ENCODE measurements at places on chromosomes 2 and 18. TPM values are rescaled to one million over a fixed set of nuclear protein-coding genes. Genes with fewer than 3 reads are reported as not detected.

DNA sequence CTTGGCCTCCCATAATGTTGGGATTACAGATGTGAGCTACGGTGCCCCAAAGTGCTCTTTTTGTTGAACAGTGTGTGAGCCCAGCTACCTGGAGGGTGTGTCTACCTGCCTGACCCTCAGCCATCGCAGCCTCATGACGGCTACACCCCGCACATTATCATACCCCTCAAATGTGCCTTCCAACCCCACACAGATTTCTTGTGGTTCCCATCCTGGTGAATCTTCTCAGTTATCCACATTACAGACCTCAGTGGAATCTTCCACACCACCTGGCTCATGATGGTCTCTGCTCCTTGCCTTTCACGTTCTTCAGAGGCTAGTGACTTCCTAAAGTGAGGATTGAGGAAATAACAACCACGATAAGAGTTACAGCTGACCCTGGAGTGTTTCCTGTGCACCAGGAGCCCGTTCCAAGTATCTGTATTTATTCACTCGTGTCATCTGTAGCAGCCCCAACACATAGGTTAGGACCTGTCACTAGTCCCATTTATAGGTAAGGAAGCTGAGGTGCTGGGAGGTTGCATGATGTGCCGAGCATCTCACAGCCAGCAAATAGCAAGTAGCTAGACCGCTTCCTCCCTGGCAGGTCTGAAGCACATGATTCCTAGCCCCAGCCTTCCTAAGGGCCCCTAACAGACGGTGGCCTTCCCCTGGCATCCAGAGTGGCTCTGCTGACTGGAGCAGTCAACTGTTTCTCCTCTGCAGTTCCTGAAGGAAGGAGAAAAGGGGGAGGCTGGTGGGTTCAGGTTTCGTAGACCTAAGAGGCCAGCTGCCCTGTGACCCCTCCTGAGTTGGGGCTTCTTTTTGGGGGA is 47.3 kb downstream of the TCF7L1 start:
- DNase-seq: no peak
- no peak overlapping the region for H3K4me3 ChIP-seq
- H3K36me3 ChIP-seq: no peaks in the 10 kb centered on the region

GRCh38 chr2:240819858-240820606 is at the start of gene KIF1A:
Gene KIF1A, minus strand, starts transcription at chr2:240820219. Its CDS starts 22,467 bp downstream, at chr2:240797752.
- peaks cover 11% of the 10 kb centered on the region for H3K4me1 ChIP-seq
- H3K4me3 ChIP-seq: peak within 1 kb of the TSS; percentile 9
- DNase-seq: no peak
- no peaks in the 10 kb centered on the region for H3K27me3 ChIP-seq
- H3K27ac ChIP-seq: no peak within 1 kb of the TSS
- no peaks in the 10 kb centered on the region for H3K36me3 ChIP-seq

MDH1 gene
- total RNA-seq: 154 TPM

DNA sequence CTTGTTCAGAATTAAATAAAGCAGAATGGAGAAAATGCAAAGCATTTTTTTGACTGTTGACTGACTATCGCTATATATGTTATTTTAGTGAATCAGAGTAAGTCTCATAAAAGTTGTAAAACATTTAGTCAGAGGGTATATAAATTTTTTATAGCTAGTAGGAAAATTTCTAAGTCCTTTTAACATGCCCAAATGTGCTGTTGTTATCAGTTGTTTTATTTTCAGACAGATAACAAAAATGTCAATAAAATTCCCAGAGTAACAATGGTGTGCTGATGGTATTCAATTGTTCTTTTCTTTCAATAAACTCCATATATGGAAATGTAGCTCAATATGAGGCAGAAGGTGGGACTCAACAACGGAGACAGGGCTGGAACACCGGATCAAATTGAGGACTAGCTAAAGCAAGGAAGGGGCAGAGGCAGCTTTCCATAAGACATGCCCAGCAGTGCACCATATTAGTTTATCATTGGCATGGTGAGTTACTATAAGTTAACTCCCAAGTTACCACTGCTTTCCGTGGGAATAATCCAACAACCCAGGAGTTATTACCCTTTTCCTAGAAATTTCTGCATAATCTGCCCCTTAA is 26.6 kb downstream of the GULP1 start:
- no peak overlapping the region for H3K4me3 ChIP-seq
- DNase-seq: no peak
- H3K27ac ChIP-seq: no peak overlapping the region
- H3K4me1 ChIP-seq: no peaks in the 10 kb centered on the region
- H3K36me3 ChIP-seq: no peaks in the 10 kb centered on the region

DNA sequence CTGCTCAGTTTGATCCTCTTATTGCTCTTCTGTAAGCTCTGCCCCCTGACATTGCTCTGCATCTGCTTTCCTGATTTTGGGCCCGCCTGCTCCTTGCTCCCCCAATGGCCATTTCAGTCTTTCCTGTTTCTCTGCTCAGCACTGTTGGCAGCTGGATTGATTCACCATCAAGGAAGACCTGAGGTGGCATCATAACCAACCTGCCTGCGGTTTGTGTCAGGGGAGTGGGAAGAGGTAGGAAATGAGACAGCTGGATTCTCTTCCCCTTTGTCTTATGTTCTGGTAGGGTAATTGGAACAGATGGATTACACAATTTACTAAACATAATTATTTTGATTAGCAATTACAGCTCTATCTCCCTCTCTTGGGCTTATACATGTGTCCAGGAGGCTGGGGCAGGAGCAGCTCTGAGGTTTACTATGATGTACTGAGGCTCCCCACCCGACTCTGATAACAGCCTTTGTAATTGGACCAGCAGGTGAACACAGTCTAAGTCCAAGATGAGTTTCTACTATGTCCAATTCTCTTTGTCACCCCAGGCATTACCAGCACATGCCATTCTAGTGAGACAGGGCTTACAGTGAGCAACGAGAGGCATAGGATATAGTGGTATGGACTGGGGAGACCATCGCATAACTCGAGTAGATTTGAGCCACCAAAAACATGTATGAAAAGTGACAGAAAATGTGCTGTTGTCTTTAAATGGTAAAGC is 151.8 kb upstream of the MMADHC start:
- no peak overlapping the region for H3K4me3 ChIP-seq
- H3K4me1 ChIP-seq: peaks cover 6% of the 10 kb centered on the region
- no peak overlapping the region for H3K27ac ChIP-seq
- no peaks in the 10 kb centered on the region for H3K36me3 ChIP-seq
- no peaks in the 10 kb centered on the region for H3K27me3 ChIP-seq

COL5A2 gene
- 12.9 TPM for total RNA-seq

DNA sequence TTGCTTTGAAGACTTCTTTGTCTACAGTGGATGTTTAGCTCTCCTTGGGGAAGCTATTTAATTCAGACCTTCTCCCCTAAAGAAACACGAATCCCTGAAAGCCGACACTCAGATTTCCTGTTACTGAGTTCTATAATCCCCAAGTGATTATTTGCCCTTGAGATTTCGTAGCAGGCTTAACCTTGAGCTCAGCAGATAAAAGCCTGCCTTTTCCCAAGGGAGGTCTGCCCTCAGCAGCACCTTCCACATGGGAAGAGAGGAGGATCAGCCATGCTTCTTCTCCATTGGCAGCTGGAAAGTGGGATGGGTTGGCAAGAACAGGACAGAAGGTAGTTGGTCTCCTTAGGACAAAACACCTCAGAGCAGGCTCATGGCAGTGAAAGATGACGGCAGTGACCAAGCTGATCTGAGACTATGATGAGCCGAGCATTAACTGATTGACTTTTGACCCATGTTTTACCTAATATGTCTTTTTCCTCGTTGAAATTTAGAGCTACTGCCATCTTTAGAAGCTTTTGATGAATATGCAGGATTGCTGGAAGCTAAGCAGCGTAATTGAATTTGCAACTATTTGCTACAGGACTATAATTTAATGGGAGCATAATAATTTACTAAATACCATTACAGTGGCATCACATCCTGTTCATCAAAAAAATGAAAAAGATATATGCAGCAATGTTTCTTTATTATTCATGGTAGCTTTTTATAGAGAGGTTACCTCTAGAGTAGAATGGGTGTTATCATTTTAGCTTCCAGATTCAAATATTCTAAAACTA is 511.1 kb upstream of the ID2 start:
- no peak overlapping the region for H3K27ac ChIP-seq
- no peak overlapping the region for H3K4me3 ChIP-seq
- H3K4me1 ChIP-seq: no peaks in the 10 kb centered on the region
- H3K27me3 ChIP-seq: no peaks in the 10 kb centered on the region
- no peaks in the 10 kb centered on the region for H3K36me3 ChIP-seq

DNA sequence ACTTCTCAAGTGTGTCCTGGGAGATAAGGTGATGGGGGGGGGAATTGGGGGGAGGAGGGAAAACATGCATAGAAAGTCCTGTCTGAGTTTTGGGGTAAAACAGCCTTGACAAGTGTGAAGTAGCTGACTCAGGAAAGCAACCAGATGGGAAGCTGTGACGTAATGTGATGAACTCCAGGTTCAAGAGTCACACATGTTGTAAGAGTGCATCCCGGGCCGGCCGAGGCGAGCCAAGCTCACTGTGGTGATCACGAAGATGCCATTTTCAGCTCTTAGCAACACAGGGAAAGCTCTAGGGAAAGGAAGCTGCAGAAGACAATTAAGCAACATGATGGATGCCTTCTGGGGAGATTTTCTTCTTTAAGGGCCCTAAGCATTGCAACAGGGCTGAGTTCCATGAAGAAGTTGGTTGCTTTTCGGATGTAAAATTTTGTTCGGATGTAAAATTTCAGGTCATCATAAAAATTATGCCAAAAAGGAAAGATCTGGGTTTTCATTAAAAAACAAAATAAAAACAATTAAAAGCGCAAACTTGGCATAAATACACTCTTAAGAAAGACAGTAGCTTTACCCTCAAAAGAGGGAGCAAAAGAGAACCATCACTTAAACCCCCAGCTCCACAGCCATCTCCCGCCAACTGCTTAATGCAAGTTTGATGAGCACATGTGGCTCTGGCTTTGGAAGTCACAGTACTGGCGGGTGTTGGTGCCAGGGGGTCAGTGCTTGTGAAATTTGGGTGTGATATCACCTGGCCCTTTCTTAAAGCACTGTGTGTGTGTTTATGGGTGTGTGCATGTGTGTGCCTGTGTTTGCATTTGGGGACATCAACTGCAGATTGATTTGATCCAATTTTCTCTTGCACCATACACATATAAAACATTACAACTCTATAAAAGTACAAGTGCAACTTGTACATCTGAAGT is 19.1 kb downstream of the SERTAD2 start:
- no peaks in the 10 kb centered on the region for H3K27me3 ChIP-seq
- peaks cover 8% of the 10 kb centered on the region for H3K4me1 ChIP-seq
- no peaks in the 10 kb centered on the region for H3K36me3 ChIP-seq
- no peak overlapping the region for H3K27ac ChIP-seq

LBH gene
- 32.1 TPM for total RNA-seq

MALL gene
- total RNA-seq: 7.6 TPM

GRCh38 chr2:220215785-220216184 is 588.4 kb downstream of the SLC4A3 start:
- no peaks in the 10 kb centered on the region for H3K27me3 ChIP-seq
- DNase-seq: no peak
- no peaks in the 10 kb centered on the region for H3K36me3 ChIP-seq
- H3K4me1 ChIP-seq: no peaks in the 10 kb centered on the region
- no peak overlapping the region for H3K27ac ChIP-seq

DNA sequence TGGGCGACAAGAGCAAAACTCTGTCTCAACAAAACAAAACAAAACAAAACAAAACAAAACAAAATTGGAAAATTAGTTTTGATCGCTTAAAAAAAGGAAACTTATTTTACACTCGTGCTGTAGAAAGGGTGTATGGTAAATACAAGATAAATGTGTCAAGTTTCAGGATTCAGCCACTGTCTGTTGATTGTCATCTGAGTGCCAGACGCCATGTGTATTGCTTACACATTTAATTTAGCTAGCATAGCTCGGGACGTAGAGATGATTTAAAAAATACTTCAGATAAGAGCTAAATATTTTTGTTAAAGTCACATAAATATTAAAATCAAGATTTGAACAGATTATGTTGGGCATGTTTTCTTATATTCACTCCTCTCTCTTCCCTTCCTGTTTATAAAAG is 568.1 kb upstream of the ZNF804A start:
- no peaks in the 10 kb centered on the region for H3K4me1 ChIP-seq
- no peak overlapping the region for H3K27ac ChIP-seq
- no peaks in the 10 kb centered on the region for H3K36me3 ChIP-seq
- H3K4me3 ChIP-seq: no peak overlapping the region
- no peaks in the 10 kb centered on the region for H3K27me3 ChIP-seq

TNS1 gene
- total RNA-seq: 256 TPM

- no peak overlapping the region for H3K4me3 ChIP-seq
- no peaks in the 10 kb centered on the region for H3K4me1 ChIP-seq
- DNase-seq: no peak
Observed at GRCh38 chr2:176747928-176748327, 464.7 kb upstream of the HNRNPA3 start.

- DNase-seq: no peak
- no peaks in the 10 kb centered on the region for H3K4me1 ChIP-seq
- H3K36me3 ChIP-seq: no peaks in the 10 kb centered on the region
- H3K27ac ChIP-seq: no peak overlapping the region
Observed at GRCh38 chr2:179513181-179513580, 248.5 kb upstream of the SESTD1 start.

- H3K4me3 ChIP-seq: no peak overlapping the region
- no peaks in the 10 kb centered on the region for H3K27me3 ChIP-seq
- no peaks in the 10 kb centered on the region for H3K36me3 ChIP-seq
Observed at GRCh38 chr18:7954238-7954637, 387.1 kb downstream of the PTPRM start.

DNA sequence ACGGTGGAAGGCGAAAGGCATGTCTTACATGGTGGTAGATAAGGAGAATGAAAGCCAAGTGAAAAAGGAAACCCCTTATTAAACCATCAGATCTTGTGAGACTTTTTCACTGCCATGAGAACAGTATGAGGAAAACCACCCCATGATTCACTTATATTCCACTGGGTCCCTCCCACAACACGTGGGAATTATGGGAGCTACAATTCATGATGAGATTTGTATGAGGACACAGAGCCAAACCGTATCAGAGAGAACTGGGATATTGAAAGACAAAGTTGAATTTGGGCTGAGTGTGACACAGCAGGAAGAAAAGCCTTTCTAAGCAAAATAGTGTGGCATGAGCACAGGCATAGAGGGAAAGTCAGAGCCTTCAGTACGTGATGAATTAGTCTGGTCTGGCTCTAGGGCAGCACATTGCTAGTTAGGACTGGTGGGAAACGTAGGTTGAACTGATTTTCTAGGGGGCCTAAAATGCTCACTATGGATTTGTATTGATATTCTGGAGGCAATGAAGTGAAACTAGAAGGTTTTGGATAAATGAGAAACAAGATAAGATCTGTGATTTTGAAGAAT is 84.8 kb upstream of the RND3 start:
- no peaks in the 10 kb centered on the region for H3K27me3 ChIP-seq
- H3K27ac ChIP-seq: no peak overlapping the region
- no peak for DNase-seq
- H3K4me3 ChIP-seq: no peak overlapping the region
- H3K4me1 ChIP-seq: no peaks in the 10 kb centered on the region

ASTL gene
- 0.87 TPM for total RNA-seq

DNA sequence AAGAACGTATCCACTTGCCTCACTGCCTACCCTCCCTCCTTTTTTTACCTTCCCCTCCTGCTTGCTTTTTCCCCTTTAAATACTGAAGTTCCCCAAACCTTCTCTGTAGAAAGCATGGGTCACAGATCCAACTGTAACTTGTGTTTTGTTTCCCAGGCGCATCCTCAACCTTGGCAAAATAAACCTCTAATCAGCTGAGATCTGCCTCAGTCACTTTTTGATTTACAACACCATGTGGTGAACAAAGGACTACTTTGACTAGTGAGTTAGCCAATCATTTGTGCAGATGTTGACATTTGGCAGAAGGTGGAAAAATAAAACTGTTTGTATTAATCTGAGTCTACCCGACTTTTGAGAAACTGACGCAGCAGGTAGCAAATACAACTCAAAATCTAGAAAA is 23.3 kb upstream of the MCM6 start:
- no peaks in the 10 kb centered on the region for H3K36me3 ChIP-seq
- no peak overlapping the region for H3K4me3 ChIP-seq
- no peak for DNase-seq
- H3K27me3 ChIP-seq: no peaks in the 10 kb centered on the region

GORASP2 gene
- total RNA-seq: 67.2 TPM

Measured in testis (tissue), 5 donors.